ENCODE measurements at places on chromosomes 2 and 18.
A peak's percentile ranks its signal among the peaks of the same experiment; 100 is the strongest.

- DNase-seq, result no peak
Observed at GRCh38 chr2:8215159-8215863, 466.5 kb upstream of the ID2 start.

- peak; percentile 23 for DNase-seq
Observed at GRCh38 chr2:143068509-143068908, 60.7 kb upstream of the ARHGAP15 start.

- peak; percentile 47 for DNase-seq
Observed at GRCh38 chr2:197292619-197293018, 18.0 kb downstream of the ANKRD44 start.

DNA sequence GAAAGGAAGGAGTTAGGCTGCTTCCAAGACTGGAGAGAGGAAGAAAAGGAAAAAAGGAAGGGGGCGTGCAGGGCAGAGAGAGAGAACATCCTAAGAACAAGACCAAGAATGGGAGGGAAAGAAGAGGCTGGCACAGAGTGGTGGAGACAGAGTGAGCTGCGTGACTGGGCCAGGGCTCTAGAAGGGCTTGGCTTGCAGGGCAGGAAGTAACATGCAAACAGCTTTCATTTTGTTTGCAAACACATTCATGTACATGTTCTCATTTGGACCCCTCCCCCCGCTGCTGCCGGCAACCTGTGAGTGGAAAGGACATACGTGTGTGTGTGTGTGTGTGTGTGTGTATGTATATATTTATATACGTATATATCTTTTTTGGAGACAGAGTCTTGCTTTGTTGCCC is 46.8 kb upstream of the DNMT3A start:
- DNase-seq, result no peak

DNA sequence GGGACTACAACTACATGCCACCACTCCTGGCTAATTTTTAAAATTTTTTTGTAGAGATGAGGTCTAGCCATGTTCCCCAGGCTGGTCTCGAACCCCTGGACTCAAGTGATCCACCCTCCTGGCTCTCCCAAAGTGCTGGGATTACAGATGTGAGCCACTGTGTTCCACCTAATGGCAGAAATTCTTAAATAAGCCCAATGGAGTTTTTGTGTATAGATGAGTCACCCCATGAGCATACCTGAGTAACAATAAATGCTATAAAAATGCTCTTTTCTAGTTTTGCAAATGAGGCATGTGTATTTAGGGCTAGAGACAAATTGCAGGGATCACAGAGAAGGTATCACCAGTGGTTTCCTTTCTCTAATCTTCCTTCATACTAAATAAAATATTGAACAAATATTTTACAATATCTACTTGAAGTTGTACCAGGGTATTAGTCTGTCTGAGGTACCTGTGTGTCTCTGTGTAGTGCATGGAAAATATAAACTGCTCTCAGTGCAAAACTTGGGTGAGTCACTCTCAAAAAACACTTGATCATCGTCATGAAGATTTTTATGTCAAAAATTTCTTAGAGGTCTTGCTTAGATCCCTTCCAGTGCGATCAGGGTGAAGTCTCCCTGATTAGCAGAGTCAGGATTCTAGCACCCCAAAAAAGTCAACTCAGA is 337.1 kb upstream of the MMADHC start:
- no peak for DNase-seq

DNA sequence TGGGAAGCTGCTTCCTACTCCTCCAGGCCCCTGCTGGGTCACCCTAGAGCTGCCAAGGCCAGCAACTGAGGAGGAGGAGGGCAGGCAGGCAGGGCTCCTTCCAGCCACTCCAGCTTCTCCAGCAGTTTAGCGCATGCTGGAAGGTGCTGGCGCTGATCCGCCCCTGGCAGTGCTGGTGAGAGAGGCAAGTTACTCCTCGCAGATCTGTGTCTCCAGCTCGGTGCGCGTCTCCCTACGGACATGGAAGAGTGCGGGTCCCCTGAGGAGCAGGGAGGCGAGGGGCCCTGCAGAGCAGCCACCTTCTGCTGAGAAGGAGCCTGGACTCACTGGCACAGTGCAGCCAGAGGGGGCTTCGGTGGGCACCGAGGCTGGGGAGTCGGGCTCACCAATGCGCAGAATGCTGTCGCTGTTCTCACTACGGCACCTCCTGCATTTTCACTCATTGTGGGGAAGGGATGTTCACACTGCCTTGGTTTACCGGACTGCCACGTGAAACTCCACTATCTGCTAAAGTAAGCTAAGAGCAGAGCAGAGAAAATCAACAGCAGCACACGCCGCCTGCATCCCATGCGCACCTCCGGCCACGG is 206.0 kb downstream of the HDAC4 start:
- DNase-seq, result no peak

GRCh38 chr2:5539282-5540165 is 152.7 kb upstream of the SOX11 start:
- no peak for DNase-seq

DNA sequence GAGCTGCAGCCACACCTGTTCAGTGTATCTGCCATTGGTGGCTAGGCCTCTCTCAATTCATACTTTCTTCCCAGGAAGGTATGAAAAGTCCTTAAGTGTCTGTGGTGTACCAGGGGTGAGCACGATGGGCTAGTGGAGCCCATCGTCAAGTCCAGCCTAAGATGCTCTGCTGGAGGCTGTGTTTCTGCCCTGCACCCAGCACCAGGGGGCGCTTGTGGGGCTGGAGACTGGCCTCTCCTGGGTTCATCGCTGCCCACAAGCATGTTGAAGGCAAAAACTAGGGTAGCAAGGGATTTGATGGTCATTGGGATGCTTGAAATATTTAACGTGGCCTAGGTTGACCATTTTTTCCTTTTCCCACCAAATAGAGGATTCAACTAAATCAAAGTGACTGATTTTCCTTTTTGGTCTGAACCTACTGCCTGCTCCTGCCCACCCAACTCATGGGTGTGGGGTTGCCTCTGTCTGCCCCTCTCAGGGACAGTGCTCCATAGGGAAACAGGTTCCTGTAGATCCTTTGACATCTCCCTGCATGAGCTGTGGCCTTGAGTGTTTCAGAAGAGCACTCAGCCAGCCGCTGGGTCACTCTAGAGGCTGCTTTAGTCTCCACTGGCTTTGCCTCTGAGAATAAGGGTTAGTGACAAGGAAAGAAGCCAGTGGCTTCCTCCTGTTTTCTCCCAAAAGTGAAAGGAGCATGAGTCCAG is 59.0 kb downstream of the TPGS2 start:
- DNase-seq, result no peak

DNA sequence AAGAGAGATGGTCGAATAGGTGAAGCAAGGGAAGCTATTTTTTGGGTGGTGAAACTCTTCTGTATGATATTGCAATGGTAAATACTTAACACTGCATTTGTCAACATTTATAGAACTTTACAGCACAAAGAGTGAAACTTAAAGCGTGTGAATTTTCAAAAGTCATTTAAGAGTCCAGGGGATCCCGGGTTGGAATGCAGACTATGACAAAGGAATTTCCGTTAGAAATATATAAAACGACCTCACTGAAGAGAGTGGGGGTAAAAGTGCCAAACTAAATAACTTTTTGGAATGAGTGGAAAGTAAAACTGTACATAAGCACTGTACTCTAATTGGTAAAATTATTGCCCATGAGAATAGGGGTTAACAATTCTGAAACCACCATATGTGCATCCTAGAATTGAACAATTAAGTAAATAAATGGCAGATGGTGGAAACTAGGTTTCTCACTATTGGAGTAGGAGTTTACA is 191.0 kb upstream of the FN1 start:
- DNase-seq, result no peak

- DNase-seq, result peak; percentile 87
Observed at GRCh38 chr2:105746177-105747080, 1.7 kb downstream of the NCK2 start.

Measured in CD4-positive, alpha-beta T cell treated with Interleukin-21 for 1 hour (primary cell).